ENCODE measurements at places on chromosomes 11 and 22. TPM values are rescaled to one million over a fixed set of nuclear protein-coding genes. Genes with fewer than 3 reads are reported as not detected.

The TRIM6 gene
- 13.1 TPM for total RNA-seq

The SYCE3 gene
- not detected for total RNA-seq

The TAF1D gene
- total RNA-seq, result 94.6 TPM

The SEPTIN3 gene
- 1.4 TPM for total RNA-seq

The APOBEC3G gene
- total RNA-seq, result not detected

The OR5L2 gene
- not detected for total RNA-seq

The SLC17A6 gene
- total RNA-seq, result not detected

The CASP5 gene
- total RNA-seq, result not detected

The GAL gene
- 18.0 TPM for total RNA-seq

The INCENP gene
- 54.4 TPM for total RNA-seq

The OR51E2 gene
- total RNA-seq, result not detected

The HBD gene
- total RNA-seq, result not detected
